Karpas-422 (cell line): ENCODE measurements at places on chromosomes 7 and 10.

GRCh38 chr10:77463499-77463898, 174.1 kb downstream of the KCNMA1 start:
- H3K4me1 ChIP-seq: peaks cover 15% of the 10 kb centered on the region
- no peaks in the 10 kb centered on the region for H3K36me3 ChIP-seq
- no peak for DNase-seq
- H3K4me3 ChIP-seq: no peak overlapping the region
- no peaks in the 10 kb centered on the region for H3K27me3 ChIP-seq
- no peak overlapping the region for H3K27ac ChIP-seq

DNA sequence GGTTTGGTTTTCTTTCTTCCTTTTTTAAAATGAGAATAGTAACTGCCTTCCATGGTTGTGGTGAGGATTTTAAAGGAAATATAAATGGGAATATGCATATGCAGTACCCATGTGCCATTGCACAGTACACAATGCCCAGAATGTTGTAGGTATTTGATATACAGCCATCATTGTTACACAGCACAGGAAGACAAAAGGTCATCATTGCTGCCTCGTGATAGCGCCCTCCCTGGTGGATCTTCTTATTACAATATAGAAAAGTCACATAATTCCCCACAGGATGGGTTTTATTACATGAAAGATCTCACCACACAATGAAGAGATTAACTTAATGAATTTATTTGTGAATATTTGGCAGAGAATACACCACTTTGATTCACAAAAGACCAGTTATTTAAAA, 76.5 kb downstream of the PPP1R17 start:
- no peak overlapping the region for H3K4me3 ChIP-seq
- no peaks in the 10 kb centered on the region for H3K27me3 ChIP-seq
- H3K27ac ChIP-seq: no peak overlapping the region
- DNase-seq: peak; percentile 53
- no peaks in the 10 kb centered on the region for H3K36me3 ChIP-seq

DNA sequence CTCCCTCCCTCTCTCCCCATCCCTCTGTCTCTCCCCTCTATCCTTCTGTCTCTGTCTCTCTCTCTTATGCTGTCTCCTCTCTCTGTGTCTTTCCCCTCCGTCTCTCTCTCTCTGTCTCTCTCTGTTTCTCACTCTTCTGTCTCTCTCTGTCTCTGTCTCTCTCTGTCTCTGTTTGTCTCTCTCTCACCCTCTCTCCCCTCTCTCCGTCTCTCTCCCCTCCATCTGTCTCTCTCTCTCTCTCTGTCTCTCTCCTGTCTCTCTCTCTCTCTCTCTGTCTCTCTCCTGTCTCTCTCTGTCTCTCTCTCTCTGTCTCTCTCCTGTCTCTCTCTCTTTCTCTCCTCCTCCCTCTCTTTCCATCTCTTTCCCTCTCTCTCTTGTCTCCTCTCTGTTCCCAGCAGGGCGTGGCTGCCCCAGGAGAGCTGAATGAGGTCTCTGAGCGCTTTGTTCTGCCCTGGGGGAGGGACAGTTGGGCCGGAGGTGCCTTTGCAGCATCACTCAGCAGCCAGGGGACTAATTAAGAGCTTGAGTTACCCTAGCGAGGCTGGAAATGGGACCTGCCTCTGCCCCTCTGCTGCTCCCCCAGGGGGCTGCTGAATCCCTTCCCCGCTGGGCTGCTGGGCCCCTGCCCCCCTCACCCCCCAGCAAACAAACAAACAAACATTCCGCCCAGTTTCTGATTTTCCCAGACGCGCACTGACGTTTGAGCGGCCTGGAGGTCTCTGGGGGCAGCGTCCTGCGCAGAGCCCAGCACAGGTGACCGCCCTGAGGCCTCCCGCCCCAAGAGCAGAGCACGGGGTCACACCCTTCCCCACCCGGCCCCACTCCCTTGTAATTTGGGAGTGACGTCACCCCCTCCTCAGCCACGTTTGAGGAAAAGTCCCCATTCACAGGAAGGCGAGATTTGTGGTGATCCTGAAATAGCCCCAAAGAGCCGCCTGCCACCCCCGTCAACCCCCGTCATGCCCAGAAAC, 68.1 kb downstream of the PDGFA start:
- no peak overlapping the region for H3K27ac ChIP-seq
- no peak for DNase-seq
- H3K27me3 ChIP-seq: no peaks in the 10 kb centered on the region
- H3K4me1 ChIP-seq: no peaks in the 10 kb centered on the region
- H3K4me3 ChIP-seq: no peak overlapping the region
- H3K36me3 ChIP-seq: no peaks in the 10 kb centered on the region

DNA sequence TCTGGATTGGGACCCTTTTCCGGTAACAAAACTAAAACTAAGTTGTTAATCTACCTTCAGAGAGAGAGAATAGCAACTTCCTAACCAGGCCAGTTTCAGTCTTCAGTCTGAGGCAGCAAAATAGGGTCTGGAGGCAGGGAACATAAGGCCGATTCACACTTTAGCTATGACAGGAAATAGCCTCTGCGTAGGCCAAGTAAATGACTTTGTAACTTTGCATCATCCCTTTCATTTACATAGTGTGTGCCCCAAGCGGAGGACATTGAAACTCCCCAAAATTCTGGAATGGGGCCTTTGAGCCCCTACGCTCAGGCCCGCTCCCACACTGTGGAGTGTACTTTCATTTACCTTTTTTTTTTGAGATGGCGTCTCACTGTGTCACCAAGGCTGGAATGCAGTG, 1.7 kb upstream of the UPP1 start:
- no peaks in the 10 kb centered on the region for H3K36me3 ChIP-seq
- no peak overlapping the region; the same call in 1 of the 2 replicates for H3K27ac ChIP-seq
- H3K27me3 ChIP-seq: no peaks in the 10 kb centered on the region
- peaks cover 50% of the 10 kb centered on the region for H3K4me1 ChIP-seq
- no peak overlapping the region for H3K4me3 ChIP-seq
- DNase-seq: peak; percentile 67

DNA sequence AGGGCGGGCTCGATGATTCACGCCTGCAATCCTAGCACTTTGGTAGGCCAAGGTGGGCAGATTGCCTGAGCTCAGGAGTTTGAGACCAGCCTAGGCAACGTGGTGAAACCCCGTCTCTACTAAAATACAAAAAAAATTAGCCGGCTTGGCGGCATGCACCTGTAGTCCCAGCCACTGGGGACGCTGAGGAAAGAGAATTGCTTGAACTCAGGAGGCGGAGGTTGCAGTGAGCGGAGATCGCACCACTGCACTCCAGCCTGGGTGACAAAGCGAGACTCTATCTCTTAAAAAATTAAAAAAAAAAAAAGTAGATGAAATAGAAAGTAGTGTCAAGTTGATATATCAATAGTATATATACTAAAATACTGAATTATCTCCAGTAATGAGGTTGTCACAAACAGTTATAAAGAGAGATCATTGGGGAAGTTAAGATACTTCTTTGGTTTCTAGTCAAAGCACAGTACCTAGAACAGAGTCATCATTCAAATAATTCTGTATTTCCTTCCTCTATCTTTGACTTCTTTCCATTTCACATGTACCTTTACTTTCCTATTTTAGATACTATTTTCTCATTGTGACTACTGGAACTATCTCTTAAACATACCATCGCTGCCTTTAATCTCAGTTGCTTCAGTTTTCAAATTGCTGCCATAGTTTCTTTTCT, 491.7 kb downstream of the GRM8 start:
- H3K4me1 ChIP-seq: no peaks in the 10 kb centered on the region
- H3K27ac ChIP-seq: no peak overlapping the region
- DNase-seq: no peak
- H3K27me3 ChIP-seq: no peaks in the 10 kb centered on the region
- no peaks in the 10 kb centered on the region for H3K36me3 ChIP-seq

- H3K4me3 ChIP-seq: no peak overlapping the region
- no peak for DNase-seq
- no peaks in the 10 kb centered on the region for H3K27me3 ChIP-seq
- peaks cover 10% of the 10 kb centered on the region; the same call in 1 of the 2 replicates for H3K36me3 ChIP-seq
- no peak overlapping the region for H3K27ac ChIP-seq
Observed at GRCh38 chr7:770741-771166, 43.7 kb upstream of the PRKAR1B start.

DNA sequence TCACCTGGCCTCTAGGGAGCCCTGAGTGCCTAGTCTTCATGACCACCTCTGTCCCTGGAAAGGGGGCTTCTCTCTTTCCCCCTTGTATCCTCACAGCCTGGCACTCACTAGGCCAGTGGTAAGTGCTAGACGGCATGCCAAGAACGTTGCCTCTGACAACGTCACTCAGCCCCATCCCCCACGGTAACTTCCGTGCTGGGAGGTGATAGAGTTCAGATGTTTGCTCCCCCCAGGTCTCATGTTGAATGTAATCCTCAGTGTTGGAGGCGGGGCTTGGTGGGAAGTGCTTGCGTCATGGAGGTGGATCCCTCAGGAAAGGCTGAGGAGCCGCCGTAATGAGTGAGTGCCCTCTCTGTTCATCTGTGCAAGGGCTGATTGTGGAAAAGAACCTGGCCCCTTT, 343.3 kb upstream of the MKI67 start:
- H3K27ac ChIP-seq: no peak overlapping the region
- H3K36me3 ChIP-seq: no peaks in the 10 kb centered on the region
- no peak overlapping the region for H3K4me3 ChIP-seq
- no peak for DNase-seq
- H3K27me3 ChIP-seq: no peaks in the 10 kb centered on the region
- H3K4me1 ChIP-seq: no peaks in the 10 kb centered on the region

DNA sequence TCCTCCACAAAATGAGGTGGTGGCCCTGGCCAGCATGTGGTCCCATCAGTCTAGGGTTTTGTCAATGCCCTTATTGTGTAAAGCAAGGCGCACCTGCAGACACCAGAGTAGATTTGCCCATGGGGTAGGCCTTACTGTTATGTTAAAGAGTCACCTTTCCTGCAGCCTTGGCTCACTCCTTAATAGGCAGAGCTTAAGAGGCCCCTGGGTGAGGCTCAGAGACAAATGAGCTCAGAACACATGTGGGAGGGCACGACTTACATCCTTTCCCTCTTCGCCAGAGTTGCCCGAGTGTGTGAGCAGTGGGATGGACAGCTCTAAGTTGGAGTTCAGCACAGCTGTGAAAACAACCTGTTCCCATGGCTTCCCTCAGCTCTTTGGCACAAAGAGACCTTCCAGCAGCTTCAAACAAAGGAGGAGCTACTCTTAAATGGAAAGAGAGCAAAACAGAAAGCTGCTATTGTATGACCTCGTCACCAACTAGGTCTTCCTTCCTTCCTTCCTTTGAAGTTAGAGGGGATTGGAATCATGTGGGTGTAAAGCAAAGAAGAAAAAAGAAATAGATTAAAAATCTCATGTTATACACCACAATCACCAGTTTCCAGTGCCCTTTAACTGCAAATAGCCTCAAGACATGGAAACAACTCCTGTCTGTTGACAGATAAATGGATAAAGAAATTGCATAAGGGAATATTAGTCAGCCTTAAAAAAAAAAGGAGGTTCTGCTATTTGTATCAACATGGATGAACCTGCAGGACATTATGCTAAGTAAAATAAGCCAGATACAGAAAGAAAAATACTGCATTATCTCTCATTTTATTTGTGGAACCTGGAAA, 11.9 kb upstream of the XPNPEP1 start:
- H3K4me3 ChIP-seq: no peak overlapping the region
- no peaks in the 10 kb centered on the region for H3K27me3 ChIP-seq
- no peaks in the 10 kb centered on the region for H3K36me3 ChIP-seq
- H3K27ac ChIP-seq: no peak overlapping the region

DNA sequence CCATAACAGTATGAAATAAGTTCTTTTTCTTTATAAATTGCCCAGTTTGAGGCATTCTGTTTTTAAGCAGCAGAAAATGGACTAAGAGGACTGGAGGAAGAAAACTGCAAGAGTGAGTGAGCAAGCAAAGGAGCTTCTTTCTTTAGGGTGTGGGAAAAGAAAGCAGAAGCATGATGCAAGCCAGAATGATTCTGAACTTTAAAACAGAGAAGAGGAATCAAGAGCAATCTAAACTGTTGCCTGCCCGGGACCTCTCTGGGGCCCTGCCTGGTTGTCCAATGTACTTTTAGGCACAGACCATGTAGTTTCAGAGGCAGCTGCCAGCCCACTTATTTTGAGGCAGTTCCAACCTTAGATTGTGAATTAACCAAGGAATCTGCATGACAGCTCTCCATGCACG, 186.3 kb downstream of the PLPP4 start:
- DNase-seq: no peak
- H3K4me3 ChIP-seq: no peak overlapping the region
- H3K27ac ChIP-seq: no peak overlapping the region
- no peaks in the 10 kb centered on the region for H3K4me1 ChIP-seq

GRCh38 chr10:78972947-78973900, 95.5 kb upstream of the ZMIZ1 start:
- peaks cover 42% of the 10 kb centered on the region for H3K4me1 ChIP-seq
- H3K27me3 ChIP-seq: no peaks in the 10 kb centered on the region; the same call in 1 of the 2 replicates
- peak; percentile 76 for DNase-seq

DNA sequence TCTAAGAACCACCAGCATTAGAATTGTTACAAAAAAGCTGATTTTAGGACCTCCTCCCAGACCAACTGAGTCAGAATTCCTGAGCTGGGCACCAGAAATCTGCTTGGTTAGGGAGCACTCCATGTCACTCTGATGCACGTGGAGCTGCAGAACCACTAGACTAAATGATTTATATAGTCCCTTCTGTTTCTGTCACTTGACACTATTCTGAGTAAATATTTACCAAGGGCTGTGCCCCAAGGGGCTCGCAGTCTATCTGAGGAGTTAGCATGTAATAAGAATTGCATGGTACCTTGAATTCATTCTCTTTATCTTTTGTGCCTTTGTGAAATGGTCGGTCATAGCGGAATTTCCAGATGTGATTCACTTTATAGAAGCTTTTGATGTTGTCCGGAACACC, 196.0 kb upstream of the IMMP2L start:
- no peak overlapping the region for H3K4me3 ChIP-seq
- H3K27me3 ChIP-seq: no peaks in the 10 kb centered on the region
- no peak for DNase-seq
- no peaks in the 10 kb centered on the region for H3K4me1 ChIP-seq
- H3K27ac ChIP-seq: no peak overlapping the region

GRCh38 chr7:152602962-152603361, 73.0 kb downstream of the XRCC2 start:
- no peak for DNase-seq
- no peaks in the 10 kb centered on the region for H3K36me3 ChIP-seq
- H3K27ac ChIP-seq: no peak overlapping the region
- H3K4me3 ChIP-seq: no peak overlapping the region
- H3K4me1 ChIP-seq: no peaks in the 10 kb centered on the region
- H3K27me3 ChIP-seq: no peaks in the 10 kb centered on the region
